Activated naive CD4-positive, alpha-beta T cell treated with anti-CD3 and anti-CD28 coated beads, Interleukin-2, amount 50 U/mL, for 16 hours (primary cell): ENCODE measurements at places on chromosomes 13 and 19.

- DNase-seq: no peak
These were observed 360.2 kb downstream of the DNAJC15 start for GRCh38 chr13:43383498-43384165.

- DNase-seq: no peak
These were observed 211.9 kb downstream of the FGF9 start for GRCh38 chr13:21882766-21883165.

DNA sequence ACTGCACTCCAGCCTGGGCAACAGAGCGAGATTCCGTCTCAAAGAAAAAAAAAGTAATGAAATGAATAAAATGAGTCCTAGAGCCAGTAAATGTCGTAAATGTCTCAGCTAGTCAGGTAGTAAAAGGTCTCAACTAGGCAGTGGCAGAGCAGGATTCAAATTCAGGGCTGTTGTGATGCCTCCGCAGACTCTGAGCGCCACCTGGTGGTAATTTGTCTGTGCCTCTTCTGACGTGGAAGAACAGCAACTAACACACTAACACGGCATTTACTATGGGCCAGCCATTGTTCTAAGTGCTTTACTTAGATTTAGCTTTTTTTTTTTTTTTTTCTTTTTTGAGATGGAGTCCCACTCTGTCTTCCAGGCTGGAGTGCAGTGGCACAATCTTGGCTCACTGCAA lies 30.2 kb downstream of the CYP2F1 start:
- DNase-seq: peak; percentile 87

DNA sequence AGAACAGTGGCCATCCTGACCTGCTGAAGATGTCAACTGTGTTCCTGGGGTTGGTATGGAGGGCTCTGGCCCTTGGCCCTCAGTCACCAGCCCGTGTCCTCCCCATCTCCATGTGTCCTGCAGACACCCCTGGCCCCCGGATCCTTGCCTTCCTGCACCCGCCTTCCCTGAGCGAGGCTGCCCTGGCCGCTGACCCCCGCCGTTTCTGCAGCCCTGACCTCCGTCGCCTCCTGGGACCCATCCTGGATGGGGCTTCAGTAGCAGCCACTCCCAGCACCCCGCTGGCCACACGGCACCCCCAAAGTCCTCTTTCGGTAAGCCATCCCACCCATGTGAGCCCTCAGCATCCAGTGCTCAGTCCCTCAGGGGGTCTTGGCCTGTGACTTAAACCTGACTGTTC lies 24.8 kb downstream of the HIF3A start:
- DNase-seq: no peak

DNA sequence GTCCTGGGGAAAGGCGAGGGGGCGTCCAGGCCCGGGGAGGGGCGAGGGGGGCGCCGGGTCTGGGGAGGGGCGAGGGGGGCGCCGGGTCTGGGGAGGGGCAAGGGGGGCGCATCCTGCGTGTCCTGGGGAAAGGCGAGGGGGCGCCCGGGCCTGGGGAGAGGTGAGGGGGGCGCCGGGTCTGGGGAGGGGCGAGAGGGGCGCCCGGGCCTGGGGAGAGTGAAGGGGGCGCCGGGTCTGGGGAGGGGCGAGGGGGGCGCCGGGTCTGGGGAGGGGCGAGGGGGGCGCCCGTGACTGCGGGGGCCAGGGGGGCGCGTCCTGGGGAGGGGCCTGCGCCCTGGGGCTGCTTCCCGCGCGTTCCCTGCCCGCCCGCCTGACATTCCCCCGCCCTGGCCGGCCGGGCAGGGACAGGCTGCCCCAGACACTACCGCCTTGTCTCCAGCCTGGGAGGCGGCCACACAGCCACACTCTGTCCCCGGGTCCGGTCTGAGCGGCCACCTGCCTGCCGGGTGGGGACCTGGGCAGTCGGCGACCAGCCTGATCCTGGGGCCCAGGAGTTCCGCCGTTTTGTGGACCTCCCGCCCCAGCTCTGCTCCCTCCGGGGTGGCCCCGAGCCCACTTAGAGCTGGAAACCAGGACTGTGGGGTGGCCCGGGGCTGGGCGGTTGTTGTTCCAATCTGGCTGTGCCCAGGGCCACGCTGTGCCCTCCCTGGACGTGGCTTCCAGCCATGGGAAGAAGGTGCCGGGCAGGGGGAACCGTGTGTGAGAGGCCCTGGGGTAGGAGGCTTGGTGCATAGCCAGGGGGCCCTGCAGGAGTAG lies 11.8 kb downstream of the PALM start:
- no peak for DNase-seq

GRCh38 chr13:44768775-44769581 lies 192.8 kb upstream of the TSC22D1 start:
- no peak for DNase-seq

GRCh38 chr19:58033741-58034476 lies at the start of gene ZSCAN1:
Gene ZSCAN1 (plus strand): TSS chr19:58034025. CDS start chr19:58037837, 3,812 bp downstream.
- no peak for DNase-seq

DNA sequence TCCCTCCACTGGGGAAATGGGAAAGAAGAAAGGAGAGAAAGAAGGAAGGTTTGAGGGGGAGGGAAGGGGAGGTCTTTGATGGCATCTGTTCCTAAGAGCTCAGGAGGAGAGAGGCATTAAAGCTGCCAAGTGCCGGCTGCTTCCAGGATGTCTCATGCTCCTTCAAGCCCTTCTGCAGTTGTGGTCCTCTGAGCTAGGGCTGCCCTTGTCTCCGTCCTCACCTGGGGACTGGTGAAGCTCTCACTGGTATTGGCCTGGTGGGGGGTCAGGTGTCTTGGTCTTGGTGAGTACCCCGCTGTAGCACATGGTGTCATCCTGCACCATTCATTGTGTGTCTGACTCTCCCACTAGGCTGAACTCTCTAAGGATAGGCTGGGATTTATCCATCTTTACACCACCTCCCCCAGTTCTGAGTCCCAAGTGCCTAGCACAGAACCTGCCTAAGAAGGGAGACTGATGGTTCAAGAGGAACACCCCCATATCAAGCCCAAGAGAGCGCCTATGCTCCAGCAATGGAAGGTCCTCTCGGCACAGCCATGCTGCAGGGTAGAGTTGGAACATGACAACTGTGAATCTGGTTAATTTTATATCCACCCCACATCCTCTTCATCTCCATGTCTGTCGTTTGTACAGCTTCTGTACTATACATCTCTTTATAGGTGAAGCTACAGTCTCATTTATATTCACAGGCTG lies 83.7 kb downstream of the AKAP11 start:
- no peak for DNase-seq

- DNase-seq: no peak
These were observed 52.6 kb downstream of the ALOX5AP start for GRCh38 chr13:30787738-30788525.

DNA sequence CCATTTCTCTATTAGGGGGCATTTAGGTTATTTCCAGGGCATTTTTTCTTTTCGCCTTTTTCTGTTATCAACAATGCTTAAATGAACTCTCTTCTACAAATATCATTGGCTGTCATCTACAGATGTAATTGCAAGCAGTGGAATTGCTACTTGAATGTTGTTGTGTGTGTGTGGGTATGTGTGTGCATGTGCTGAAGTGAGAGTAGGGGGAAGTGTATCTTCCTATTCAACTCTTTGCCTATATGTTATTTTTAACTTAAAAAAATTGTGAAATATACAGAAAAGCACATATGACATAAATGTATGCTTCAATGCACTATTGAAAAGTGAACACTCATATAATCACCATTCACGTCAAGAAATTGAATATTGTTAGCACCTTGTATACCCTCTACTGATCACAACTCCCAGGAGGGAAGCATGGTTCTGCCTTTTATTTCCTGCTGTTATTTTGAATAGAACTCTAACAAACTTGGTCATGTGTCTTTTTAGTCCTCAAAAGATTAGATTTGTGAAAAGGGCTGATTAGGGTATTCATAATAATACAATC lies 24.7 kb downstream of the WDFY2 start:
- DNase-seq: no peak

- no peak for DNase-seq
These were observed 214.2 kb downstream of the DNAJC15 start for GRCh38 chr13:43237616-43238015.

GRCh38 chr19:19417628-19418245 lies 12.3 kb downstream of the GATAD2A start:
- no peak for DNase-seq

DNA sequence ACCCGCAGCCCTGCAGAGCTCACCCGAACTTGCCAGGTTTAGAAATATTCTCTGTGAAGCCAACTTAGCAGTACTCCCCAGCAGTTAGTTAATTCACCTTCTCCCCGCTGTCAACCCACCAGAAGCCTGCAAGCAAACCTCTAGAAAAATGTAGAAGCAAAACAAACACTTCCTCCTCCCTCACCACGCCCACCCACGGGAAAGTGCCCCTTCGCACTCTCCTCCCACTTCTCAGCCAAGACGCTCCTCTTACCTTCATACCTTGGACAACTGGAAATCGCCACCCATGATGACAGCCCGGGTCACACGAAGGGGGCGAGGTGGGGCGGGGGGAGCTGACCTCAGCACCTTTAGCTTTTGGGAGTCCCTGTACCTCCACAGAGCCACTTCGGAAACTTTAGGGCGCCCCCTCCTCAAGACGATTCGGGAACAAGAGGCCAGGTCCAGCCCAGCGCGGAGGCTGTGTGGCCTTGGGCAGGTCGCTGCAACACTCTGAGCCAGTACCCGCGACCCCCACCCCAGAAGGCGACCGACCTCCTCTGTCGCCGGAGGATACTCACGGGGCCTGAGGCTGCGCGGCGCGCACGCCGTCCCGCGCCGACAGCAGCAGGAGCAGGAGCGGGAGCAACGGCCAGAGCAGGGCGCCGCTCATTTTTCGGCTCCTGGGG lies 485 bp downstream of the CPAMD8 start:
- no peak for DNase-seq

- no peak for DNase-seq
These were observed 15.2 kb upstream of the EFNB2 start for GRCh38 chr13:106550570-106551135.

- DNase-seq: no peak
These were observed at the start of gene ZBTB32 for GRCh38 chr19:35704218-35704617. Gene ZBTB32 (plus strand): TSS chr19:35704558. CDS start chr19:35714627, 10,069 bp downstream.

DNA sequence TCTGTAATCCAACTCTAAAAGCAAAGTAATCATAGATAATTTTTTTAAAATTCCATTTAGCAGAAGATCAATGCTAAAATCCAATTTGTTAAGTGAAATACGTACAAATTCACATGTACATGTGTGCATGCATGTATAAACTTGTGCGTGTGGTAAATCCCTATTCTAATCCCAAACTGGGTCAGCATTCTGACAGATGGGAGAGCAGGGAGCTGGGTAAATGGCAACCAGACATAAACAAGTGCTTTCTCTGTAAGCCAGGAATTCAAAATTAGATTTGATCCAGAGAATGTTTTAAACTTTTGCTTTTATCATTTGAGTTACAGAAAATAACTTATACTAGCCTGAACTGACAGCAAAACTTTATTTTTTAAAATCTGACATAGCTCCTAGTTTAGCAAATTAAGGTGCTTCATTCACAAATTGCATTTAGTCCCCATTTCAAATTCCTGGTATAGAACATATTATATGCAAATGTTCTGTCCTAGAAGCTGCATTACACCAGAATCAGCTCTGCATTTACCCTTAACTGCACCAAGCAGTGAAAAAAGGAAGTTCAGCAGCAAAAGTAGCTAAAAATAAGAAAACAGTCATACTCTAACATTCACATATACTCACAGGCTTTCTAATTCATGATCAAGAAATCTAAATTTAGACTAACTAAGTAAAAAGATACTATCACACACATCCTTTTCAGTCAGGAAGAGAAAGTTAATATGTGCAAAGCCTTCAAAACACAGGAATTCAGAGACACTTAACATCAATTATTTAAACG lies 32.6 kb downstream of the UBL3 start:
- DNase-seq: no peak

DNA sequence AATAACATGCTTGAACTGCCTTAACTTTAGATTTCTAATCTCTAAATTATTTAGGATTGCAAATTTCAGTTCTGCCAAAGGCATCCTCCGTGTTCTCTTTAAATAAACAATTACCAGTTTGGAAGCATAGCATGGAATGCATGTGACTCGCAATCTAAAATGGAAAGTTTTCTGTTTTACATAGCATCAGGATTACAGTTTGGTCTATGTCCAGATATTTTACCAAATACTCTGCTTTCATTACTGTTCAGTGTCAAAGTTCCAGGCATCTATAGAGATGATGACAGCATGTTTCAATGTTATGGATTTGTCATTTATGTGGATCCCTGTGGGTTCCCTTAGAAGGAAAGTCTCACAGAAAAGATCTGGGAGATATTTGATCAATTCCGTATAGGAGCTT lies 16.8 kb downstream of the FLT1 start:
- no peak for DNase-seq

GRCh38 chr19:51256155-51256625 lies 5.3 kb downstream of the SIGLECL1 start:
- no peak for DNase-seq

DNA sequence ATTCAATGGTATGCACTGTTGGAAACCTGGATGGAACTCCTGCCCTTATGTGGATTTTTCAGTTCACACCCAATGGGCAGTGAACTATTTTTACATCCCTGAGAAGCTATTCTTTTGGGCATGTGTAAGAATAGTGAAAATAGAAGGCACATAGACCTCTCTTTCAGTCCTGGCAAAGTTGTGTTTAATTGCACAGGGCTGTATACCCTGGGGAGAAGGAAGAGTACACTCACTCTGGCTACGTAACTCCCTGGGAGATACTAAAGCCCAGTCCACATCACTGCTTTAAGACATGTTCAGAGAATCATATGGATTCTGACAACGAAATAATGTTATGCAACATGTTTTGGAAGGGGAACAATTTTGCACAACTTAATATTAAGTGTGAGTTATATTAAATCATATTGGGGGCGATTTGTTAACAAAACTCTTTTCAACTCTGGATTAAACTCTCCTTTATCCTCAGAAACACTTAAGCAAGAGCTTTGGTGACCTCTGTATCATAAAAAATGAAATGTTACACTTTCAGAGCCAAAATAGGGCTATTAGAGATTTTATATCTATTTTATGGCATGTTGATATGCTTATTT lies 166.1 kb downstream of the DCT start:
- no peak for DNase-seq

GRCh38 chr19:4326215-4326836 lies 12.3 kb downstream of the STAP2 start:
- DNase-seq: no peak

GRCh38 chr13:45896285-45896684 lies 44.7 kb upstream of the SIAH3 start:
- DNase-seq: no peak

- DNase-seq: no peak
These were observed 79.8 kb downstream of the ATP11A start for GRCh38 chr13:112769615-112770014.

- DNase-seq: no peak
These were observed 258.7 kb upstream of the GPC6 start for GRCh38 chr13:92967923-92968322.

- peak; percentile 58 for DNase-seq
These were observed 24.9 kb upstream of the WDR18 start for GRCh38 chr19:958967-959855.
